Hippocampal formation (tissue), 2 donors: ENCODE measurements at places on chromosomes 6 and 20.

DNA sequence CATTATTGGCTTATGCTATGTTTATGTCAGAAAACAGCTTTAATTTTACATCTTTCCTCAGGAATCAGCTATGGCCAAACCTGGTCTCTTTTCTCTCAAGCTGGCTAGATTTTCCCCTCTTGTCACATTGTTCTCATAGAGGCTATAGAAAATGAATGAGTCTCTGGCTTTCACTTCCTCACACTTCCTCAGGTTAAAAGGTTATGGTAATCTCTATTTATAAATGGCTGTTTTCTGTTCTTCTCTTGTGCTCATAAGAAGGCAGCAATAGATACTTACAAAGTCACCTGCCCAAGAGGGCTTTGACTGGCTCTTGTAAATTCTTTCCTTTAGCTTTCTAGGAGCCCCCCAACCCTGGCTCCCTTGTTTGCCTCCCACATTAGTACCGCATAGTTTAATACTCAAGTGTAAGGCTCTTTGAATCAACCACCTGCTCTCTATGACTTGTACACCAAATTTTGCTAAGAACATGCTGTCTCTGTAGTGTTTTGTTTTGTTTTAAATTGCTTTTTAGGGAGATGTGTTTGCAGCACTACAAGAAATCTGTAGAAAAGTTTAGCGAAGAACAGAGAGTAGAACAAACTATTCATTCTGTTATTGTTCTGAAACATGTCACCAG is 897.4 kb upstream of the CITED2 start:
- no peak for DNase-seq

GRCh38 chr6:35633579-35634089 is 55.1 kb downstream of the FKBP5 start:
- no peak for DNase-seq

DNA sequence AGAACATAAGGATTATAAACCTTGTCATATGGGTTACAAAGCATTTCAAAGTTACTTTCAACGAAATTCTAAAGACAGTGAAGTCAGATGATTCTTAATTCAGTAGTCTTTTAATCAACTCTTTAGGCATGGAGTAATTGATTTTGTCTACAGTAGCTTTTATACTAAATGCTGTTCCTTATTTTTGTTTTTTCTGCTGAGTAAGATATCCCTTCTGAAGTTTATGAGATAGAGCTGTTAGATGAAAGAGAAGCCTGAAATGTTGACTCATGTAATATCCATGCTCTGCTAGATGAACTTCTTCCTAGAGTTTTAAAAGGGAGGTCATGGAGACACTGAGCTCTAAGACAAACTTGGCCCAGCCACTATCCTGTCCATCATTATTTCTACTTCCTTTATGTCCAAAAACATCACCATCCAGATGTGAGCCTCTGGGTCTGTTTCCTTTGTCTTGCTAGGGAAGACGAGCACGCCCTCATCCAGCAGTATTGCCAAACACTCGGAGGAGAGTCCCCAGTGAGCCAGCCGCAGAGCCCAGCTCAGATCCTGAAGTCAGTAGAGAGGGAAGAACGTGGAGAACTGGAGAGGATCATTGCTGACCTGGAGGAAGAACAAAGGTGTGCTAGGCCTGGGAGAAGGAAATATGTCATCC is 550.3 kb downstream of the UTRN start:
- DNase-seq, result no peak

- DNase-seq, result no peak
These were observed 60.0 kb downstream of the EFCAB8 start for GRCh38 chr20:32918751-32919150.

- no peak for DNase-seq
These were observed 77.6 kb upstream of the FYN start for GRCh38 chr6:111950661-111951496.

DNA sequence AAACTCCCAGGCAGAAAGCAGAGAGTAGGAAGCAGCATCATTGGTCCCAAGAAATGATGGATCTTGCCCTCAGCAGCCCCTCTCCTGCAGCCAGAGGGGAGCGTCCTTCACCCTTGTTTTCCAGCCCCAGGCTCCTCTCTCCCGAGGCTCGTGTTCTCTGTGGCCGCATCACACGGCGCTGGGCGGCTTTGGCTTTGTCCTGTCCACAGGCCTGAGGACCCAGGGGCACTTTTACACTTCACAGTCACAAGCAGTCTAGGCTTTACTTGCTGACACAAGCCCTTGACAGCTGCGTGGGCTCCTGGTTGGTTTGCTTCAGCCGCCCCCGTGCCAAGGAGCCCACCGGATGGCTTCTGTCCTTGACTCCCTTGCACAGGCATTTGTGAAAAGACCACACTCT is 175.4 kb upstream of the THBS2 start:
- no peak for DNase-seq

DNA sequence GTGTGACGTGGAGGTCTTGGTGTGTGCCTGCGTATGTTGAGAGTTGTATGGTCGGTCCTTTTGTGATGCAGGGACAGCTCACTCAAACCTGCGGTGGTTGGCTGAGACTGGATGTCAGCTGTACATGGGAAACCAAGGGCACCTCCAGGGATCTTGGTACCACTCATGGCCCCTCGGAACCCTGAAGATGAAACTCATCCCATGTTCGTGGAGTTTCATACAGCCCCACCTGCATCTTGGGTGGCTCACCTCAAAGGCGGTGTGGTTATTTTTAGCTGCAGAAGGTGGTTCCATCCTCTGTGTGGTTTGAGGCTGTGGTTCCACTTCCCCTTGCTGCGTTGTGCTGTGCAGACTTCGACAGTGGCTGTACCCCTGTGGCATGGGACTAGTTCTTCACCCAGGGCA is 52.6 kb upstream of the SLC22A1 start:
- no peak for DNase-seq

DNA sequence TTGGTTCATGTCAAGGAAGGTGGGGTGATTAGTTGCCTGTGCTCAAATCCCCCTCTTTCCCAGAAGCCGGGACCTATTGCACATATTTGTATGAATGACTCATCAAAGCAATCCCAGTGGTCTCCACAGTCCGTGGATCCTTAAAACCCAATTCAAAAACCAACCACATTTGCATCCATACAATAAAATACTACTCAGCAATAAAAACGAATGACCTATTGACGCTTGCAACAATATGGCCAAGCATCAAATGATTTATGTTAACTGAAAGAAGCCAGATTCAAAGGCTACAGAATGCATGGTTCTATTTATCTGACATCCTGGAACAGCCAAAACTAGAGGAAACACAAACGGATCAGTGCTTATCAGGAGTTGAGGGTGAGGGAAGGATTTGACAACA is 275.4 kb downstream of the PTPRT start:
- no peak for DNase-seq

DNA sequence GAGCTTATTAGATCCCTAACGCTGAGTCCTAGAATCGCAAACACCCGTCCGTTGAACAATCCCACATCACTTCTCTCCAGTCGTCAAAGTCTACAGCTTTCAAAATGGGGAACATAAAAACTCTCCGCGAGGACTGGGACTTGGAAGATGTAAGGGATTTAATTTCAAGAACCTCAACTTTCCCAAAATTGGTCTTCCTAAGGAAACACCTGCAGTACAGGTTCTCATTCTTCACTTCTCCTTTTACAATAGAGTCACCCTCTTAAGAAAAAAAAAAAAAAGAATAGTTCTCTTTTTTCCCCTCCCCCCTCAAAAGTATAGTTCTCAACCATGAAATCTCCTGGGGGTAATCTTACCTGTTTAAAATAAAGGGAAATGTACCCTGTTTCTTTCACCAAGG is 6.6 kb upstream of the ZBTB22 start:
- no peak for DNase-seq

GRCh38 chr20:4083098-4083865 is 67.9 kb upstream of the RNF24 start:
- DNase-seq, result no peak

GRCh38 chr6:31386977-31387376 is 16.4 kb upstream of the MICA start:
- no peak for DNase-seq

DNA sequence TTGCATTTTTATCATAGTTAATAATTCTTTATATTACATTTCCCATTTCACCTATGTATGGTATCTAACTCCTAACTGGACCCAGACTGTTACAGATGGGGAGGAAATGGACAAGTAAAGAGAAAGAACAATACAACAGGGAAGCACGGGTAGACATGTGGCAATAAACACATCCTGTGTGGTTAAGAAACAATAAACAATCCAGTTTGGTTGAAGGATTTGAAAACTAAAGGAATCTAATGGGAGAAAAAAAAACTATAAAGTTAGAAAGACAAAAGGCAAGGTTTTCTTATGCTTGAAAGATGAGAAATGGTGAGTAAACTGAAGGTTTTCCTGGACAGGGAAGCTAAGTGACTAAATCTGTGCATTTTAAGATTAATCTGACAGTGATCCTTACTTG is 34.9 kb upstream of the ALDH8A1 start:
- no peak for DNase-seq

DNA sequence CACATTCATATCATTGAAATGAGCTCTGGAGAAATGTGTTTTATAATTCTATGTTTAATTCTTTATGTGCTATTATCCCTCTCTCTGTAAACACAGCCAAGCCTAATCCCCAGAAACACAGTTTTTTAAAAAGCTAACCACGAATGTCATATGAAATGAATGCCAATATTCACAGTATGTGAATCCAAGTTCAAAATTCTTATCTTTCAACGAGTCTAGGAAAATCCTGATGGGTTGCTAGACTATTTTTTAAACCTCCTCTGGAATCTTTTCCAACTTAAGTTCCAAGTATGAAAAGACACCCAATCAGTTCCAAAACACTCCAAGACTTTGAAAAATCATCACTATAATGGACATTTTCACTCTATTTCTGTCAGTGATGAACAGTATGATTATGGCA is 689.3 kb downstream of the HACE1 start:
- DNase-seq, result no peak
